ENCODE measurements at places on chromosomes 6 and 20. TPM values are rescaled to one million over a fixed set of nuclear protein-coding genes. Genes with fewer than 3 reads are reported as not detected.

- no peaks in the 10 kb centered on the region for H3K27me3 ChIP-seq
- DNase-seq = peak; percentile 85
- H3K4me3 ChIP-seq = peak overlapping the region; percentile 74
- H3K36me3 ChIP-seq = no peaks in the 10 kb centered on the region
- H3K4me1 ChIP-seq = peaks cover 11% of the 10 kb centered on the region
Observed at GRCh38 chr20:50192364-50193198, 2.0 kb downstream of the CEBPB start.

DNA sequence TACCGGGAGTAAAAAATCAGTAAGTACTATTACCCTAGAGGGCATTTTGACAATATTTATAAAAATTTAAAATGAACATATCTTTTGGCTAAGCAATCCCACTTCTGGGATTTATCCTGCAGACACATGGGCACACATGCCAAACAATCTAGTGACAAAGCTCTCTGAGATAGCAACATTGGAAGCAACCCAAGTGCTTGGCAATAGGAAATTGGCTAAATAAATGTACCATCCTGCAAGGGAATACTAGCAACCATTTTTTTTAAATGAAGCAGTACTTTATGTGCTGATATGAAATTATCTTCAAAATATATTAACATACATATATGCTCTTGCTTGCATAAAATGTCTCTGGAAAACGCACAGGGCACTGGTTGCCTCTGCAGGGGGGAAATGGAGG lies 133.8 kb downstream of the SNX5 start:
- H3K4me3 ChIP-seq = no peak overlapping the region
- no peak for DNase-seq
- H3K27me3 ChIP-seq = no peaks in the 10 kb centered on the region
- peaks cover 5% of the 10 kb centered on the region for H3K4me1 ChIP-seq

DNA sequence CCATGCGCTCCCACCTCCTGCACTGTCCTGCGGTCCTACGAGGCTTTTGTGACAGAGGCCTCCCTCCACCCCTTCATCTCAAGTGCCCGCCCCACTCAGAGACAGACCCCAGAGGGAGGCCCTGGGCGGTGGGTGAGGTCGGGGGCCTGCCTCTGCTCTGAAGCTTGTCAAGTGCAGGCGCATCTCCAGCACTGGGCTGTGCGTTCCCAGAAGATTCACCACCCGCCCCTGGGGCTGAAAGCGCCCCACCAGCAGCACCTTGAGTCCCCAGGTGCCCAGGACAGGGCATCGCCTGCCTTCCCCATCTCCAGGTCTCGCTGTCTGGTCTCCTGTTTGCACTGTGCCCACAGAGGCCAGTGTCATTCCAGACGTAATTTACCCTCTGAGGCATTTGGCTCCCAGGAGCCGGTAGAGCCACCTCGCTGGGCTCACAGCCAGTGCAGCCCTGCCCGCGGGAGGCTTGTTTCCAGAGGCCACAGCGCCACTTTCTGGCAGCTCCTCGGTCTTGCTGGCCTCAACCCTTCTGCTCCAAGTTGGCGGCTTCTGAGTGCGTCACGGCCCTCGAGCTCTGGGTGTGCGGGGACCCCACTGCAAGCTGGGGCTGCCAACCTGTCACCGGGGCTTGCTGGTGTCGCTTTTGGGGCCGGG lies 191.1 kb downstream of the TAF4 start:
- H3K4me1 ChIP-seq = no peaks in the 10 kb centered on the region
- DNase-seq = no peak
- H3K27ac ChIP-seq = no peak overlapping the region

DNA sequence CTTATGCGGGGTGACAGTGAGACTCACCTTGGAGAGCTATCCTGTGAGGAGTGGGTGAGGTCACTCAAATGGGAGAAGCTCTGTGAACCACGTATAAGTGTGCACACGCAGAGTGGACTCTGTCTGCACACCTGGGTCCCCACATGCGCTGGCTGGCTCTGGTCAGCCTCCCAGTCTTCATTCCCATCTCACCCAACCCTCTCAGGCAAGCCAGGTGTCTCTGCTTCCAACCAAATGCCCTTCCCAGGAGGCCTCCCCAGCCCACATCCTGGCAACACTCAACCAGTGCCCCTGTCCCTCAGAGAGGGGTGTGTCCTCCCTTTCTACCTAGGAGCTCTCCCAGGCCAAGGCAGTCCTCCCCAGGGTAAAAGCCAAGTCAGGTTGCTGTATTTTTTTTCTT lies 8.0 kb upstream of the PI16 start:
- no peak for DNase-seq
- no peaks in the 10 kb centered on the region for H3K36me3 ChIP-seq
- no peak overlapping the region for H3K4me3 ChIP-seq
- no peak overlapping the region for H3K27ac ChIP-seq
- no peaks in the 10 kb centered on the region for H3K27me3 ChIP-seq

DNA sequence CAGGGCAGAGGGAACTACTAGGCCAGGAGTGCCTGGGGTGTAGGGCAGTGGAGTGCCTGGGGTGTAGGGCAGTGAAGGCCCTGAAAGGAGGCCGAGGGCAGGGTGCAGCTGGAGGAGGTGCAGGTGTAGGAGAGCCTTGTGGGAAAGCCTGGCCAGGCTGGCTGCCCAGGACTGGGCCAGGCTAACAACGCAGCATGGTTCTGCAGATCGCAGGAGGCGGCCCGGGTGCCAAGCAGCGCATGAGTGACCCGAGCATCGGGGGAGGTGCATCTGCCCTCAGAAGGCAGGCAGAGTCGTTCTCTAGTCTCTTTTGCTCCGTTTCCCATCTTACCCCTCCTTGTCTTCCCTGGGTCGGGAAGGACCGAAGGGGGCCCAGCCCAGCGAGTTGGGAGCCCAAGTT lies 151.5 kb upstream of the PHACTR3 start:
- DNase-seq = no peak
- no peaks in the 10 kb centered on the region for H3K36me3 ChIP-seq
- H3K27me3 ChIP-seq = no peaks in the 10 kb centered on the region
- no peak overlapping the region for H3K4me3 ChIP-seq

DNA sequence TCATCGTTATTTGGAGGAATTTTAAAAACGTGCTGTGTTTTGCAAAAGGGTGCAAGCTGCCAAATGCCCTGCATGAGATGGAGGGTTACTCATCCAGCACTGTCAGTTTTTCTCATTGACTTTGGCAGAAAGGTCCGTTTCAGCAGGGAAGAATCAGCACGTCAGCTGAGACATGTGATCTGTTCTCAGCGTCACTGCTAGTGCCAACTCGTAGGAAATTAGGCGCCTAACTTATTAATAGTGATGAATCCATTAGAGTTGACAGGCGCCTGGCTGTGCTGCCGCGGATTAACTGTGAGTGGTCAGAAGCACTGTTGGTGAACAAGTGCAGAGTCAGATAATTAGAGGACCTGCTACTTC lies 175.5 kb upstream of the FOXQ1 start:
- H3K4me1 ChIP-seq = no peaks in the 10 kb centered on the region
- no peaks in the 10 kb centered on the region for H3K27me3 ChIP-seq
- no peaks in the 10 kb centered on the region for H3K36me3 ChIP-seq
- no peak overlapping the region for H3K27ac ChIP-seq
- DNase-seq = no peak

GRCh38 chr6:132686531-132686930 lies 27.3 kb downstream of the VNN1 start:
- H3K4me1 ChIP-seq = no peaks in the 10 kb centered on the region
- H3K27ac ChIP-seq = no peak overlapping the region
- H3K4me3 ChIP-seq = no peak overlapping the region
- no peak for DNase-seq
- H3K36me3 ChIP-seq = no peaks in the 10 kb centered on the region
- H3K27me3 ChIP-seq = no peaks in the 10 kb centered on the region

- no peak for DNase-seq
- no peaks in the 10 kb centered on the region for H3K4me1 ChIP-seq
- no peak overlapping the region for H3K27ac ChIP-seq
- H3K36me3 ChIP-seq = no peaks in the 10 kb centered on the region
- no peak overlapping the region for H3K4me3 ChIP-seq
Observed at GRCh38 chr6:49668083-49668511, 31.5 kb upstream of the RHAG start.

DNA sequence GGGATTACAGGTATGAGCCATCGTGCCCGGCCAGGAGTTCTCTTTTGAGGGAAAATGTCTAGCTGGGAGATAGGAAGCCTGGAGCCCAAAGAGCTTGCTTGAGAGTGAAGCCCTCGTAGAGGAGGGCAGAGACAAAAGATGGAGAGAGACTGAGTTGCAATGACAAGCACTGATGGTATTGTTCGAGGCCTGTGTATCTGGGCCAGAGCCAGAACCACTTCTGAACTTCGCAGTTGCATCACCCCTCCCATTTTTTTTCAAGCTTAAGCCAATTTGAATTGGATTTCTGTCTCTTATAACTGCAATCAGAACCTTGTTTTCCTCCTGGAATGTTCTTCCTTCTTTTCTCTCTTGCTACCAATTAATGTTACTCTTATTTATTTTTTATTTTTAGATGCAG lies 83.1 kb downstream of the KCNB1 start:
- no peak overlapping the region for H3K27ac ChIP-seq
- no peak for DNase-seq
- no peaks in the 10 kb centered on the region for H3K27me3 ChIP-seq

- H3K4me3 ChIP-seq = no peak overlapping the region
- no peaks in the 10 kb centered on the region for H3K4me1 ChIP-seq
- H3K36me3 ChIP-seq = peaks cover 2% of the 10 kb centered on the region
- no peak overlapping the region for H3K27ac ChIP-seq
- DNase-seq = no peak
Observed at GRCh38 chr6:84193114-84193708, 34.2 kb downstream of the CEP162 start.

- no peak overlapping the region for H3K27ac ChIP-seq
- H3K4me3 ChIP-seq = no peak overlapping the region
- DNase-seq = no peak
- H3K36me3 ChIP-seq = no peaks in the 10 kb centered on the region
- H3K27me3 ChIP-seq = no peaks in the 10 kb centered on the region
- H3K4me1 ChIP-seq = no peaks in the 10 kb centered on the region
Observed at GRCh38 chr6:42168650-42169049, 4.5 kb upstream of the GUCA1A start.

- no peak overlapping the region for H3K27ac ChIP-seq
- no peak for DNase-seq
- H3K27me3 ChIP-seq = no peaks in the 10 kb centered on the region
- H3K4me1 ChIP-seq = no peaks in the 10 kb centered on the region
- H3K36me3 ChIP-seq = no peaks in the 10 kb centered on the region
Observed at GRCh38 chr6:138240476-138241245, 22.4 kb upstream of the PBOV1 start.

GRCh38 chr6:29009358-29009757 lies 4.2 kb upstream of the ZNF311 start:
- H3K4me3 ChIP-seq = no peak overlapping the region
- no peaks in the 10 kb centered on the region for H3K36me3 ChIP-seq
- H3K27ac ChIP-seq = no peak overlapping the region
- no peaks in the 10 kb centered on the region for H3K4me1 ChIP-seq
- DNase-seq = no peak
- no peaks in the 10 kb centered on the region for H3K27me3 ChIP-seq

DNA sequence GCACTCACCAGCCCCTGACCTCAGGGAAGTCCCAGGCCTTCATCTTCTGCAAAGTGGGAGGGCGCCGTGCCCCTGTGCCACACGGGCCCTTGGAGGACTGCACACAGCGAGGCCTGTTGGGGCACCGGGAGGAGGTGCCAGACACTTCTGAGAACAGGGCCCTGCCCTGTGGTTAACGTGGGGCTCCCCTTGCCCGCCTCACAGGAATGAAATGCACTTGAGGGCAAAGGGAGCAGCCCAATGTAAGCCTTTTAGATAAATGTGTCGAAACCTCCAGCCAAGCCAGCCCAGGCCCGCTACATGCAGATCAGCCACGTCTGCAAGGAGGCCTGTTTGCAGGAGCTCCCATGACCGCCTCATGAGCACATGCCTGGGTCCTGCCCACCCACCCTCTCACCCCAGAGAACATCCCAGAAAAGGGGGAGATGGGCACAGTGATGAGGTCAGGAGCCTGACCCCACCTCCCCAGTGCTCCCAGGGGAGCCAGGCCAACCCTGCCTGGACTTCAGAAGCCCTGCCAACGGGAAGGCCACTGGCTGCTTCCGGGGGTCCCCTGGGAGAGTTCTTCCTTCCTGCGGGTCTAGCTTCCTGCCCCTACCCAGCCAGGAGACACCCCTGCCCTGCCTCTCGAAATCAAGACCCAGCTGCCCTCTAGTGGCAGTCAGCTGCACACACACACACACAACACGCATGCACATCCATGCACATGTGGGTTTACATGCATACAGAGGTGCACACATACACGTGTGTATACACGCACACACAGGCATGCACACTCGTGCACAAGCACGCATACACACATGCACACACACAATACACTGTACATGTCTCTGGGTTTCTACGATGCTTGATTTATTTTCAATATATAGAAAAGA lies 178.7 kb downstream of the TAF4 start:
- H3K27ac ChIP-seq = no peak overlapping the region
- peaks cover 4% of the 10 kb centered on the region for H3K4me1 ChIP-seq
- peak; percentile 41 for DNase-seq
- no peaks in the 10 kb centered on the region for H3K36me3 ChIP-seq
- no peaks in the 10 kb centered on the region for H3K27me3 ChIP-seq

Gene LPIN3
- 5.1 TPM for polyA plus RNA-seq

Measured in ovary (tissue), 10 donors.